ENCODE measurements at places on chromosomes 6 and 20. TPM values are rescaled to one million over a fixed set of nuclear protein-coding genes. Genes with fewer than 3 reads are reported as not detected.

Gene SLC17A4
- not detected for total RNA-seq

Gene CEBPB
- 12.6 TPM for total RNA-seq

Gene HLA-DRB1
- total RNA-seq, result 0.76 TPM

Gene BHLHE23
- not detected for total RNA-seq

Gene PRDM13
- not detected for total RNA-seq

Gene BPIFB6
- not detected for total RNA-seq

Gene GSTA4
- total RNA-seq, result 15.7 TPM

Gene ULBP1
- total RNA-seq, result under 0.01 TPM

Gene SPATS1
- total RNA-seq, result not detected

Gene RHAG
- not detected for total RNA-seq

Gene CLPSL1
- total RNA-seq, result not detected
